ENCODE measurements at places on chromosomes 12 and 14.
A peak's percentile ranks its signal among the peaks of the same experiment; 100 is the strongest.

- DNase-seq: no peak
These were observed 111.0 kb downstream of the MNAT1 start for GRCh38 chr14:60845523-60845922.

DNA sequence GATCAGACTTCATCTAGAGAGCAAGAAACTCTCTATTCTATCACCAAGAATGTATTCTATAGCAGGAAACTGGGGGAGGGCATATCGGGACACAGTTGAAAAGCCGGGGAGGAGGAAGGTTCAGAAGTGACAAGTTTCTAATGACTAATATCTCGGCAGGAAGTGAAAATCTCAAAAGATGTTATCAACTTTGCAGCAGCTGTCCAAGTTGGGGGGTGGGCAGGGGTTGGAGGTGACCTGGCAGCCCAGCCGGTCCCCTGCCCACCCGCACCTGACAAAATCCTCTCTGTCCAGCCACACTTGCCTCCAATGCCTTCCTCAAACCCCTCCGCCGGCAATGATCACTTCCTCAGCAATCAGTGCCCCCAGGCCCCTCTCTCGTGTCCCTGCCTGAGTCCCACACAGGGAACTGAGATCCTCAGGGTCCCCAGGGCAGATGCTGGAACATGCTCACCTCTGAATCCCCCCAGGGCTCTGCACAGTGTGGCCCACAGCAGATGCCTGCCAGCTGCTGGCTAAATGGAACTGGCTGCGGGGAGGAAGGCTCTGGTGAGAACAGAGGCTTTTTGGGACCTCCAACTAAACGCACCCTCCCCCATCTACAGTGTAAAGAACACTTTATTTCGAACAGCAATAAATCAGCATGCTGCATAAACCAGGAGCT lies 43.9 kb downstream of the CCDC88C start:
- DNase-seq: peak; percentile 50

- no peak for DNase-seq
These were observed 121.2 kb downstream of the RAD51B start for GRCh38 chr14:67940486-67941455.

DNA sequence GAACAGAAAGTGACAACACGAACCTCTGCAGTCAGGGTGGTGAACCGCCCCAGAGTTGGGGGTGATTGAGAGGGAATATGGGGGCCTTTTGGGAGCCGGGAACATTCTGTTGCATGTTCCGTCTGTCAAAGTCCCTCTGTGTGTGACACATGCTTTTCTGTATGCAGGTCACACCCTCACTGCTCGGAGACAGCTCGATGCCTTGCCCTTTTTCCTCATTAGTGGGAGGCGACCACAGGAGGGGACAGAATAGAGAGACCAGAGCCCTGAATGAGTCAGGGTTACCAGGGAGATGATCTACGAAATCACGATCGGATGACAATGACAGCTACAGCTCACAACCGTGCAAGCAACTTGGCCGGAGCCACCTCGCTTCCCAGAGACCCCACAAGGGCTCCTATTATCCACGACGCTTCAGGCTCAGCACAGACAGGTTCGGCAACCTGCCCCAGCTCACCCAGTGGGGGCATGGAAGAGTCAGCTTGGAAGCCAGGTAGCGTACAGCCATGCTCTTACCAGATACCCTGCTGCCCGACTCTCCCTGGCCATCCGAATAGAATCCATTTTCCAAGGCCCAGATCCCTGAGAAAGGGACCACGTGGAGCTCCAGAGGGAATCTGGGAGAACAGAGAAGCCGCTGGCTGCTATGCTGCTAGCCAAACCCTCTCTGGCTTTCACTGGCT lies 38.8 kb downstream of the TESC start:
- DNase-seq: no peak

DNA sequence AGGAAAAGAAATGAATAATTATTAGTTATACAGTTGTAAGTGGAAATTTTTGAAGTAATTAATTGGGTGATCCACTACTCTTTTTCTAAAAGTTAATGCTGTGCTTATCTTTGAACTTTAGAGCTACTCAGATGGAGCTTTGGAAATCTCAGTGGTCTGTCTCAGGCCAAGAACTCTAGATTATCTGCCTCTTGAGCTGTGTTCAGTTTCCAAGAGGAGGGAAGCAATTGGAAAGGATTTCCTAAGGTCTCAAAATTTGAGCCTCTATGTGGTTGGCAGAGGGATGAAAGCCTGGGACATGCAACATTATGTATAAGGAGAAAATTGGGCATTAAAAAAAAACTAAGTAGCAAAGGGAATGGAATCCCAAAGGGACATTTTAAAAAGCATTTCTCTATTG lies 334.0 kb upstream of the PRICKLE1 start:
- DNase-seq: no peak

- no peak for DNase-seq
These were observed 129.5 kb upstream of the RTL1 start for GRCh38 chr14:101033006-101033405.

GRCh38 chr12:90515199-90516175 lies 439.5 kb downstream of the CCER1 start:
- no peak for DNase-seq

DNA sequence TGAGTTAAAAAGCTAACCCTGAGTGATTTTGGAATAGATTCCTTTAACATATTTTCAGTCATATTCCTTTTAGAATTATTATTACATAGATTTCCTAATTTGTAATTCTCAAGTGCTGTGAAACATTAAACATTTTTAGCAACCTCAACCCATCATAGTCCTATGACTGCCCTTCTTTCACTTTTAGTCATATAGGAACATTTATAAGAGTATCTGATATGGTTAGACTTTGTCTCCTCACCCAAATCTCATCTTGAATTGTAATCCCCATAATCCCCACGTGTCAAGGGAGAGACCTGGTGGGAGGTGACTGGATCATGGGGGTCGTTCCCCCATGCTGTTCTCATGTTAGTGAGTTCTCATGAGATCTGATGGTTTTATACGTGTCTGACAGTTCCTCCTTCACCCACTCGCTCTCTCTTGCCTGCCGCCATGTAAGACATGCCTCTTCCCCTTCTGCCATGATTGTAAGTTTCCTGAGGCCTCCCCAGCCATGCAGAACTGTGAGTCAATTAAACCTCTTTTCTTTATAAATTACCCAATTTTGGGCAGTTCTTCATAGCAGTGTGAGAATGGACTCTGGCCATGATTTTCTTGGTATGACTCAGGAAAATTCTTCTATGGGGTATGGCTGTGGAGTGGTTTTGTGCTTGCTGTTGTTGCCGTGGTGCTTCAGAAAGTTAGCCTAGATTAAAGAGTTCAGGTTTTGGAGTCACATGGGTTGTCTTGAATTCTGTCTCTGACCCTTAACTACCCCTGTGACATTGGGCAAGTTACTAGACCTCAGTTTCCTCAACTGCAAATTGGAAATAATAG lies 83.9 kb downstream of the FUT8 start:
- DNase-seq: no peak

DNA sequence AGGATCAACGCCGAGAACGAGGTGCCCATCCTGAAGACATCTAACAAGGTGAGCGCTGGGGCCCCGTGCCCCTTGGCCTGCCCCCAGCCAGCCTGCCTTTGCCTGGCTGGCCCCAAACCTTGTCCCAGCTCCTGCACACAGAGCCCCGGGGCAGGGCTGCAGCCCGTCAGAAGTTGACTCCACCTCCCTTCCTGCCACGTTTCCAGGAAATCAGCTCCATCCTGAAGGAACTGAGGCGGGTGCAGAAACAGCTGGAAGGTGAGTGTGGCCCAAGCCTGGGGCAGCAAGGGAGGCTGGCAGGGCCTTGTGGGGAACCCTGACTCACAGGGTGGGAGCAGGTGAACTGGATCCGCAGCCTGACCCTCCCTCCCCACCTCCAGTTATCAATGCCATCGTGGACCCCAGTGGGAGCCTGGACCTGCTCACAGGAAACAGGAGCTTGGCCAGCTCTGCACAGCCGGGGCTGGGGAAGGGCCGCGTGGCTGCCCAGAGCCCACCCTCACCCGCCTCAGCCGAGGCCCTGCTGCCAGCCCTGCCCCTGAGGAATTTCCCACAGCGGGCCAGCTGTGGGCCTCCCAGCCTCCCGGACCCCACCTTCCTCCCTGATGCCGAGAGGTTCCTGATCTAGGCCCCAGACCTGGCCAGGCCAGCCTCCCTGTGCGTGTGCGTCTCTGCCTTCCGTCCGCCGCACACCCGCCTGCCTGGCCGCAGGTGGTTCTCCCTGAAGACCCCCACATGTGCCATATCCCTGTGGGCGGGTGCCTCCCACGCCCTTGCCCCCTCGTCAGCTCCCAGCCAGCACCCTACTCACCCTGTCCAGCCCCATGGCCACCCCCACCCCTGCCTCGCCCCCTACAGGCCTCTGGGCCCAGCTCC lies 29.5 kb downstream of the CEP170B start:
- no peak for DNase-seq

DNA sequence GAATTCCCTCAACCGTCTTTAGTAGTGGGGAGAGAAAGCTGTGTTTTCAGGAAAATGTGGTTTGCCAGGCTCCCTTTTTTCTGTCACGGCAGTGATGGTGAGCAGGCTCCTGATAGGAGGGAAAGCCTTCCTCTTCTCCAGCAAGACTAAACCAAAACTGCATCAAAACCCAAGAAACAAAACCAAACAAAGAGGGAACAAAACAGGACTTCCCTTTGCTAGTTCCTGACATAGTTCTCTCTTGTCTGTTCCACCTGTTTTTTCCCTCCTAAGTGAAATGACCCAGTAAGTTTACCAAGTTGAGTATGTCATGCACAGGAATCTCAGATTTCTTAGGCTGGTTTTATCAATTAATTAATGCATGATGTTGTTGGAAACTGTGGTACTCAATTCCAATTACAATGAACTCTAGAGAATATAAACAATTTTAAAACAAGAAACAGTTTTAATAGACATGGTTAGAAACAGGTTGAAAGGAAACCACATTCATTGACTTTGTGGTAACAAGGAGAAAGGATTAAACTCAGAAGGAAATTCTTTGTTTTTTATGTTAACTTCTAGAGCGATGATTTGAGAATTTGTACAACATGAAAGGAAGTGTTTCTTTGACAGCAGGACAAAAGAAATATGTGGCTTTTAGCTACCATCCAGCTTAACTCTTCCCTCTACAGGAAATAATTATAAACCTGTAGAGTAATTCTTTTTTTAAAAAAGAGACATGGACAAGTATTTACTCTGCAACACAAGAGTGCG lies 23.0 kb upstream of the CSRP2 start:
- DNase-seq: no peak

- no peak for DNase-seq
These were observed 3.6 kb downstream of the CMKLR1 start for GRCh38 chr12:108335349-108336119.

DNA sequence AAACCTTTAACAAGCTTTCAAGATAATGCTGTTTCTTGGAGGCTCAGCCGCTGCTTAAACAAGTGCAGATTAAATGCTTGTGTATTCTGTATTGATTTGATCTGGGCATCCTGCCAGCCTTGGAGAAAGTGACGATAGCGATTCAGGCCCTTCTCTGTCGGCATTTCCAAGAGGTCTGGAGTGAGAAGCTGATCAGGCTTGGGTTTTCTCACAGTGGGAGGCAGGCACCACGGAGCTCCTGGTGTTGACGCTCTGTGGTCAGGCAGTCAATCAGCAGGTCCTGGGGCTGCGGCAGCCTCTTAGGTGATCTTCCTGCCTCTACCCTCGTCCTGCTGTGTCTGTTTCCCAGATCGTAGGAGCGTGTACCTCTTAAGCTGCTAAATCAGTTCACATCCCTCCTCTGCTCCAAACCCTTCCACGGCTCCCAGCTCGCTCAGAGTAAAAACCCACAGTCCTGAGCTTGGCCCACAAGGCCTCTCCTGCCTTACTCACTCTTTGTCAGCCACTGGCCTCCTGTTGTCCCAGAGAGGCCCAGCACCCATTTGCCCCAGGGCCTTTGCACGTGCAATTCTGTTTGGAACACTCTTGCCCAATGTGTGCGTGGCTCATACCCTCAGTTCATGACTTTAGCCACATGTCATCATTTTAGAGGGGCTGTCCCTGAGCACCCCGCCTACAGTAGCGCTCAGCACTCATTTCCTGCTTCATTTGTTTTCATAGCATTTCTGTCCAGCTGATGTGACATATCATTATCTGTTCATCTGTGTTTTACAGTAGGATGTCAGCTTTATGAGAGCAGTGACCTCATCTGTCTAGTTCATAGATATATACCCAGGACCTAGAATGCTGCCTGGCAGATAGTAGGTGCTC lies 155.4 kb downstream of the AACS start:
- DNase-seq: no peak

DNA sequence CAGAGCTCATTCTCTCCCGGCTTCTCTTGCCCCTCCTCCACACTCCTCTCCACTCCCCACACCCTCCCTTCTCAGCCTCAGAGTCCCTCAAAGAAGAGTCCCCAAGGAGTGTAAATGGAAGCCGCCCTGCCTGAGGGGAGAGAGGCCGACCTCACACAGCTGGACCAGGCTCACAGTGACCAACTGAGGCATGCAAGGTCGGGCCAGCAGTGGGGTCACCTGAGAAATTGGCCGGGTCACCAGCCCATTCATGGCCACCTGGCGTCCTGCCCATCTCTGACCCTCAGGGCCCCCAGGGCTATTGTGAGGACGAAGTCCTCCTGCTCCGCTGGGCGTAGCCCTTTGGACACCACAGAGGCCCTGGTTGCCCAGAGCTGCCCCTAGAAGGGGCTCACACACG lies 49.5 kb upstream of the NUAK1 start:
- DNase-seq: no peak

- no peak for DNase-seq
These were observed 22.8 kb downstream of the CPM start for GRCh38 chr12:68910128-68910527.

- no peak for DNase-seq
These were observed 153.9 kb upstream of the GSC start for GRCh38 chr14:94923786-94924185.

GRCh38 chr14:63039866-63040265 lies 5.4 kb downstream of the KCNH5 start:
- no peak for DNase-seq

DNA sequence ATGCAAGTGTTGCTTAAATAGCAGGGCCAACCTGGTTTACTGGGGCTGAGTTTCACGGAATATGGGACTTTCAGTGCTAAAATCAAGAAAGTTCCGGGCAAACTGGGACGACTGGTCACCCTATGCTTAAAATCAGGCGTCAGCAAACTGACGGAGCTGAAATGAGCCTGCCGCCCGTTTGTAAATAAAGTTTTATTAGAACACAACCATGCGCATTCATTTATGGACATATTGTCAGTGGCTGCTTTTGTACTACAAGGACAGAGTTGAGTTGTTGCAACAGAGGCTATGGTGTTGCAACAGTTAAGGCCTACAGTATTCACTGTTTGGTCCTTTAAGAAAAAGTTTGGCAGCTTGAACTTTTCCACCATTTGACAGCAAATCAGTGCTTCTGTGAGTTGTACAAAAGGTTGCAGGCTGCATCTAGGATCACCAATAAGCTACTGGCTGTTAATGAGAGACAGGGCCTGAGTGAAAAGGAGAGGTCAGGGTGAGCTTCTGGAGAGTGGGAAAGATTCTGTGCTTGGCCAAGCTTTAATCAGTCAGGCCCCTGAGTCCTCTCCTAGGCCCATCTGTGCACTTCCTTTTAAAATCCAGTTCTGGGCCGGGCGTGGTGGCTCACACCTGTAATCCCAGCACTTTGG lies 13.3 kb downstream of the SELPLG start:
- DNase-seq: no peak

GRCh38 chr12:27026257-27026656 lies 3.9 kb downstream of the MED21 start:
- DNase-seq: no peak

GRCh38 chr12:87155621-87156020 lies 873.6 kb downstream of the C12orf50 start:
- DNase-seq: no peak

GRCh38 chr12:68042212-68042699 lies 53.0 kb downstream of the IFNG-AS1 start:
- no peak for DNase-seq
